ENCODE measurements at places on chromosomes 16 and 17. TPM values are rescaled to one million over a fixed set of nuclear protein-coding genes. Genes with fewer than 3 reads are reported as not detected.

STX4 gene
- 18.7 TPM for total RNA-seq

PIGL gene
- total RNA-seq = 30.6 TPM

TMC6 gene
- 42.9 TPM for total RNA-seq

PRSS33 gene
- not detected for total RNA-seq

SPATA32 gene
- not detected for total RNA-seq

ADAD2 gene
- not detected for total RNA-seq

GSG1L gene
- total RNA-seq = not detected

CCL17 gene
- not detected for total RNA-seq

RPUSD1 gene
- 20.9 TPM for total RNA-seq

GAS7 gene
- total RNA-seq = 1.7 TPM

TNFRSF13B gene
- not detected for total RNA-seq
